Heart right ventricle (tissue), 16 donors: ENCODE measurements at places on chromosomes 7 and 10.

GRCh38 chr10:25261558-25261957, 86.8 kb downstream of the GPR158 start:
- H3K27me3 ChIP-seq, result no peaks in the 10 kb centered on the region
- no peaks in the 10 kb centered on the region for H3K4me1 ChIP-seq
- no peak overlapping the region for H3K27ac ChIP-seq
- H3K4me3 ChIP-seq, result no peak overlapping the region

- no peak overlapping the region for H3K27ac ChIP-seq
- no peaks in the 10 kb centered on the region for H3K36me3 ChIP-seq
These were observed 1239.6 kb upstream of the SORCS1 start for GRCh38 chr10:108404155-108404554.

DNA sequence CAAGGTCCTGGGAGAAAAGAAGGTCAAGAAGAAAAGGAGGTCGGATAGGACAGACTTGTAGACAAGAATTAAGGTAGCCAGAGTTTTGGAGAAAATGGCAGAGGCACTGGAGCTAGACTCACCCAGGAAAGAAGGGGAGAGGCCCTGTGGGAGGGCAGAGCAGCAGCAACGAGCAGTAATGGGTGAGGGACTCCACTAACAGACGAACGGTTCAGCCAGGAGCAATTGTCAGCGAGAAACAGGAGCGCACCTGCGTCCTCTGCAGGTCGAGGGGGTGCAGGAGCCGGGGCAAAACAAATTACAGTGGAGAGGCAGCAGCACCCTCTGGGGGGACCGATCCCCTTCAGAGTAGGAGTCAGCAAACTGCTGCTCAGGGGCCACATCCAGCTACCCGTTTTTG, 18.5 kb upstream of the IGFBP3 start:
- H3K36me3 ChIP-seq, result no peaks in the 10 kb centered on the region
- no peak overlapping the region for H3K4me3 ChIP-seq
- H3K27ac ChIP-seq, result no peak overlapping the region
- no peaks in the 10 kb centered on the region for H3K4me1 ChIP-seq
- no peaks in the 10 kb centered on the region for H3K27me3 ChIP-seq

- no peak for DNase-seq
- no peaks in the 10 kb centered on the region for H3K36me3 ChIP-seq
- H3K4me1 ChIP-seq, result no peaks in the 10 kb centered on the region
- no peak overlapping the region for H3K4me3 ChIP-seq
- H3K27ac ChIP-seq, result no peak overlapping the region
- peaks cover 24% of the 10 kb centered on the region for H3K27me3 ChIP-seq
These were observed 18.5 kb upstream of the MLXIPL start for GRCh38 chr7:73642834-73643233.

GRCh38 chr7:68547799-68548198, 1050.5 kb upstream of the AUTS2 start:
- H3K27ac ChIP-seq, result no peak overlapping the region
- no peak for DNase-seq
- no peak overlapping the region for H3K4me3 ChIP-seq
- no peaks in the 10 kb centered on the region for H3K4me1 ChIP-seq
- H3K36me3 ChIP-seq, result no peaks in the 10 kb centered on the region

DNA sequence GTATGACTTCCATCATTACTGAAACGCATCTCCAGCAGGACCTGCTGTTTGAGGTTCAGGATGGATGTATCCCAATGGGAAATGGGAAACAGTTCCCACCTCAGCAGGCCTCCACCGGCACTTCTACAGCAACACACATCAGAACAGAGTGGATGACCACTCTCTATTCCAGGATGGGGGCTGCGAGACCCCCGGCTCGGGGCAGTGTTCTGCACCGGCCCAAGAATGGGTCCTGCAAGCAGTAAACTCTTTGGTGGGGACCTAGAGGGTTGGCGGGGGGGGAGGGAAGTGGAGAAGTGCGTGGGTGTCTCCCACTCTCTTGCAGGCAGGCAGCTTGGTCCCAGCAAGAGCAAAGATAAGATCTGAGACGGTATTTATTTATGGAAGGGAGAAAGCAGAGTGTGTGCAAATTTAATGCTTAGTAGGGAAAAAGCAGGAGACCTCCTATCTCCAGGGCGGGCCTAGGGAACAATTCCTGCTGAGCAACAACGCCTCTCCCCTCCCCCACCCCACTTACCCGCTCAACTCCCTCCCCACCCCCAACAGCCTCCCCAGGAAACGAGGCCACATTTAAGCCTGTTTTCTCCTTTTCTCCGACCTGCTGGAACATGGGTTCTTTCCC, 4.0 kb downstream of the SFMBT2 start:
- peaks cover 8% of the 10 kb centered on the region for H3K4me1 ChIP-seq
- peaks cover 15% of the 10 kb centered on the region for H3K27me3 ChIP-seq
- no peaks in the 10 kb centered on the region for H3K36me3 ChIP-seq
- H3K27ac ChIP-seq, result peak overlapping the region; percentile 91

DNA sequence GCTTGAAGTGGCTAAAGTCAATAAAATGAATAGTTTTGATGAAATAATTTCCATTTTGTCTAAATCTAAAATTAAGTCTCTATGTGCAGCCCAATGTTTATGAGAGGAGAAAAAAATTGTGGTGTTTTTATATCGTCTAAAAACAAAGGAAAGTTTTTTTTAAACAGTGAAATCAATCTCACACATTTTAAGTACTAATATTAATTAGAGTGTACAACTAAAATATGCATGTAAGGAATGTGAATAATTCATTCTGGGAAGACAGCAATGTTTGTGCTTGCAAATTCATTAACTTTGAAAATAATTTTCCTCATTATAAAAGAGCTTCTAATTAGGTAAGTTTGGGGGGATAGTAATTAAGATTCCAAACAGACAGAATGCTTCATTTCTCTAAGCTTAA, at the start of gene NPVF:
Gene NPVF, minus strand, starts transcription at position 101 of the 400 bp plus-strand sequence. Its CDS starts 47 bp downstream, at position 54.
- H3K27ac ChIP-seq, result no peak within 1 kb of the TSS
- no peaks in the 10 kb centered on the region for H3K27me3 ChIP-seq
- DNase-seq, result no peak
- H3K4me3 ChIP-seq, result no peak within 1 kb of the TSS
- no peaks in the 10 kb centered on the region for H3K36me3 ChIP-seq

GRCh38 chr10:98041352-98042043, 11.1 kb upstream of the CRTAC1 start:
- peaks cover 11% of the 10 kb centered on the region for H3K4me1 ChIP-seq
- H3K27me3 ChIP-seq, result no peaks in the 10 kb centered on the region
- H3K27ac ChIP-seq, result no peak overlapping the region
- H3K4me3 ChIP-seq, result no peak overlapping the region
- peak; percentile 47 for DNase-seq
- no peaks in the 10 kb centered on the region for H3K36me3 ChIP-seq

- peak overlapping the region; percentile 42 for H3K27ac ChIP-seq
- no peaks in the 10 kb centered on the region for H3K36me3 ChIP-seq
- DNase-seq, result no peak
- peaks cover 75% of the 10 kb centered on the region for H3K4me1 ChIP-seq
- no peak overlapping the region for H3K4me3 ChIP-seq
These were observed 19.6 kb downstream of the SGMS1 start for GRCh38 chr10:50604049-50604640.

- no peaks in the 10 kb centered on the region for H3K27me3 ChIP-seq
- no peaks in the 10 kb centered on the region for H3K36me3 ChIP-seq
- no peak overlapping the region for H3K4me3 ChIP-seq
- no peak for DNase-seq
- H3K4me1 ChIP-seq, result peaks cover 4% of the 10 kb centered on the region
These were observed 253.9 kb upstream of the FZD8 start for GRCh38 chr10:35896001-35896400.

DNA sequence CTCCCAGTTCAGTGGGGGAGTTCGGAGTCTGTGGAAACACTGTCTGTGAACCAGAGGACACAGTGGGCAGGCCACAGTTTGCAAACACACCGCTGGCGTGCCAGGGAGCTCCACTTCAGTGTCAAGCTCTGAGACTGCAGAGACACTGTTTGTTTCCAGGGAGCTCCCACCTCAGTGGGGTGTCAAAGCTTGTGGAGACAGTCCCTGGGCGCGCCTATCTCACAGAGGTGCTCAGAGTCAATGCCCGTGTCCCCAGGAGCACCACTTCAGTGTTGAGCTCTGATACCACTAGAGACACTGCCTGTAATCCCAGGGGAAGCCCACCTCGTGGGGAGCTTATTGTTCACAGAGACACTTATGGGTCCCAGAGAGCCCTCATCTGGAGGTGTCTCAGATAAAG, 4.3 kb downstream of the MYO1G start:
- H3K27ac ChIP-seq, result no peak overlapping the region
- peaks cover 63% of the 10 kb centered on the region for H3K36me3 ChIP-seq
- no peak overlapping the region for H3K4me3 ChIP-seq
- H3K27me3 ChIP-seq, result no peaks in the 10 kb centered on the region
- H3K4me1 ChIP-seq, result peaks cover 10% of the 10 kb centered on the region
- no peak for DNase-seq

- peaks cover 19% of the 10 kb centered on the region for H3K4me1 ChIP-seq
- no peak overlapping the region for H3K4me3 ChIP-seq
- H3K36me3 ChIP-seq, result no peaks in the 10 kb centered on the region
These were observed 15.9 kb downstream of the COL1A2 start for GRCh38 chr7:94410413-94411187.

DNA sequence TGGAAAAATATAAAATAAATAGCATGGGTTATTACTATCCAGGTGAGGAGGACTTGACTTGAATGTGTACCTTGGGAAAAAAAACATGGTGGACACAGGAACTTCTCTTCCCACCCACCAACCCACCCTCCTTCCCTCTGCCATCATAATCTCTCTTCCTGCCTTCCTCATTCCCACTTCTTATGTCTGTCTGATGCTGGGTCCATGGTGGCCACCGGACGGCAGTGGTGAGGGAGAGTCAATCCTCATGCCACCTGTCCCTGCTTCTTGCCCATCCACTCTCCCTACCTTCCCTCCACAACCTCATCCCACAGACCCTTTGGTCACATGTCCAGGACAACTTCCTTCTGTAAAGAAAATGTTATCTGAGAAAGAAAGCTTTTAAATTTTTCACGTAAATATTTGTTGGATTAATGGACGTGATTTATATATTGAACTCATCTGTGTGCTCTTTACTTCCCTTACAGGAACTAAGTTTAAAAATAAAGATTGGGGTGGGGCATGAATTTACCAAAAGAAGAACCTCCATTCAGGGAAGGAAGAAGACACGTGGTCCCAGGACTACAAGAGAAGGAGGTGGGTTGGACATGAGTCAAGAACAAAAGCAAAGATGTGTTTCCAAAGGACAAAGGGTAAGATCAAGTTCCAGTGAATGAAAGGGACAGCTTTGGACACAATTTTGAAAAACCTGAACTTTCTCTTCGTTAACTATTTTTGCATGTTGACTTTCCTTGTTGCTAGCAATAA, 104.5 kb downstream of the PIP4K2A start:
- no peak for DNase-seq
- no peaks in the 10 kb centered on the region for H3K4me1 ChIP-seq
- H3K27ac ChIP-seq, result peak overlapping the region; percentile 67
- no peaks in the 10 kb centered on the region for H3K36me3 ChIP-seq
- H3K27me3 ChIP-seq, result no peaks in the 10 kb centered on the region

DNA sequence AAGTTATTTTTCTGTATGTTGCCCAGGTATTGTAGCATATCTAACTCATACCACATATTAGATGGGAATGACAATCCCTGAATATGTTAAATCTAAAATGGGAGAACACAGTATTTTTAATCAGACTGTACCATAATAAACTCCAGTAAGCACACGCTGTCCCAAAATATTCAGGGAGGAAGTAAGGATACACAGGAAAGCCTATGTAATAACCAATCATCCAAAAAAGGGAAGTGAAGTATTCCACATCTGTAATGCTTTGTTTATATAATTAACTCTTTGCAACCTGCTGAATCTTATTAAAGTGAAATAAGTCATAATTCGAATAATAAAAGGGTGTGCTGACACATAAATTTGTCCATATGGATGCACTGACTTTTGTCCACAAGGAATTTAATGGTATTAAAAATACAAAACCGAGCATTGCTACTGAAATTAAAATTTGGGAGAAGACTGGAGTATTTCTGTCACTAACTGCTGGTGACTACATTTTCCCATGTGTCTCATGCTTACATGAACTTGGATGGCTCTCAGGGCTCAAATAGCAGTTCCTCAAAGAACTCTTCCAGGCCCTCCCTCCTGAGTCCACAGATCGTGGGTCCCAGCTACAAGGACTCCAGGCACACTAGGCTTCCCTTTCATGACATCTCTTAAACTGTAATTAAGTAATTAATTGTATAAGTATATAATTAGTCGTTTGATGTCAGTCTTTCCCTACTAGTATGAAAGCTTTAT, 120.6 kb downstream of the NEBL start:
- H3K4me1 ChIP-seq, result peaks cover 11% of the 10 kb centered on the region
- no peak for DNase-seq
- H3K27ac ChIP-seq, result no peak overlapping the region
- H3K36me3 ChIP-seq, result no peaks in the 10 kb centered on the region
- H3K27me3 ChIP-seq, result no peaks in the 10 kb centered on the region
- H3K4me3 ChIP-seq, result no peak overlapping the region

DNA sequence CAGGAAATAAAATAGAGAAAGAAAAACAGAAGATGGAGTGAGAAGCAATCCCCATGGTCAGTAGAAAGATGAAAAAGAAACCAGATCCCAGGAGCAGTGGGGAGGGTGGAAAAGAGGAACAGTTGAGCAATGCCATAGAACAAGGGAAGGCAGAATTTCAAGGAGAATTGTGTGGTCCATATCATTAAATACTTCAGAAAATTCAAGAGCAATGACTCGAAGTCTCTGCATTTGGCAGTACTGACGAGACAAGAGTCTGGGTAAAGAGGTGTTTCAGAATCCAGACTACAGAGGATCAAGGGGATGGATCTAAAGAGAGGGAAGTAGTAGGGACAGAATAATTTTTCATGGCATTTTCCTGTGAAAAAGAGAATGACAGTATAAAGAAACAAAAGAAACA, 512.6 kb downstream of the PHTF2 start:
- no peak overlapping the region for H3K4me3 ChIP-seq
- no peaks in the 10 kb centered on the region for H3K36me3 ChIP-seq
- DNase-seq, result no peak
- H3K4me1 ChIP-seq, result no peaks in the 10 kb centered on the region
- H3K27me3 ChIP-seq, result no peaks in the 10 kb centered on the region

- no peaks in the 10 kb centered on the region for H3K4me1 ChIP-seq
- H3K36me3 ChIP-seq, result no peaks in the 10 kb centered on the region
- peaks cover 13% of the 10 kb centered on the region for H3K27me3 ChIP-seq
These were observed 40.3 kb downstream of the NRCAM start for GRCh38 chr7:108415821-108416536.

DNA sequence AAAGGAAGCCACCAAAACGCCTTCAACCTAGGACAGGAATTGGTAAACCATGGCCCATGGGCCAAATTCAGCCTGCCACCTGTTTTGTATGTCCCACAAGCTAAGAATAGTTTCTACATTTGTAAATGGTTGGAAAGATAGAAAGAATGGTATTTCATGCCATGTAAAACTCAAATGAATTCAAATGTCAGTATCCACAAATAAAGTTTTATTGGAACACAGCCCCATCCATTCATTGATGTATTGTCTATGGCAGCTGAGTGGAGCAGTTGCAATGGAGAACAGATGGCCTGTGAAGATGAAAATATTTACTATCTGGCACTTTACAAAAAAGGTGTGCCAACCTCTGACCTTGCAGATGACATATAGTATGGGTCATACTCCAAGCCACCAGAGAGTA, 236.9 kb downstream of the CREB5 start:
- peaks cover 12% of the 10 kb centered on the region for H3K4me1 ChIP-seq
- no peak overlapping the region for H3K4me3 ChIP-seq
- H3K27me3 ChIP-seq, result no peaks in the 10 kb centered on the region
- H3K36me3 ChIP-seq, result no peaks in the 10 kb centered on the region
- no peak overlapping the region for H3K27ac ChIP-seq

GRCh38 chr10:9244864-9245263, 1190.4 kb downstream of the GATA3 start:
- no peak overlapping the region for H3K4me3 ChIP-seq
- H3K27ac ChIP-seq, result no peak overlapping the region
- H3K4me1 ChIP-seq, result no peaks in the 10 kb centered on the region
- peaks cover 9% of the 10 kb centered on the region for H3K27me3 ChIP-seq
- no peaks in the 10 kb centered on the region for H3K36me3 ChIP-seq

GRCh38 chr10:1824928-1825327, 87.6 kb upstream of the ADARB2 start:
- H3K4me1 ChIP-seq, result no peaks in the 10 kb centered on the region
- no peaks in the 10 kb centered on the region for H3K36me3 ChIP-seq
- no peak overlapping the region for H3K27ac ChIP-seq
- no peaks in the 10 kb centered on the region for H3K27me3 ChIP-seq
- no peak overlapping the region for H3K4me3 ChIP-seq
